Activated T-cell treated with anti-CD3 and anti-CD28 coated beads, Interleukin-2, amount 50 U/mL, for 48 hours (primary cell): ENCODE measurements at places on chromosomes 5 and 9.
A peak's percentile ranks its signal among the peaks of the same experiment; 100 is the strongest.

- no peak for DNase-seq
Observed at GRCh38 chr5:14257995-14258403, 114.9 kb downstream of the TRIO start.

- peak; percentile 69 for DNase-seq
Observed at GRCh38 chr9:2015581-2016407, 647 bp downstream of the SMARCA2 start.

DNA sequence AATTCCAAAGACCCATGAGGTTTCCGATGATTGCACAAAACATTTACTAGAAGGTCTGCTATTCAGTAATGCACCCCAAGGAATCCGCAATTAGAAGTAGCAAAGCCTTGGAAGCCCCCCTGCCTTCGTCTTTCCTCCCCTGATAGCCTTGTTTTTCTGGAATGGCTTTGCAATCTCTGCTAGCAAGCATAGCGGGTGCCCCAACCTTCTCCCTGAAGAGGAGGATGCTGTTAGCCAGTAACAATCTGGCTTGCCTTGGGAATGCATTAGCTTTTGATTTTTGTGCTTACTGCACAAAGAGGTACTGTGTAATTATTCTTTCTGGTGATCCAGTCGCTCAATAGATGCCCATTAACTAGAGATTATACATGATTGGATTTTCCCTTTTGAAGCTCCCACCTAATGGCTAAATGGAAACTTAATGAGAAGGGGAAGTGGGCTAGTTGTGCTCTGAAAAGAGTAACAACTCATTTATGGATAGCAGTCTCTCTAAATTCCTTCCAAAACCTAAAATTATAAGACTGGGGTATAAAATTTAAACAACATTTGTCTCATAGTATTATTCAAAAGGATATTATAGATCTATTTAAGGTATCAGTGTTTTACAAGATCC, 91.6 kb downstream of the FBXW11 start:
- no peak for DNase-seq

DNA sequence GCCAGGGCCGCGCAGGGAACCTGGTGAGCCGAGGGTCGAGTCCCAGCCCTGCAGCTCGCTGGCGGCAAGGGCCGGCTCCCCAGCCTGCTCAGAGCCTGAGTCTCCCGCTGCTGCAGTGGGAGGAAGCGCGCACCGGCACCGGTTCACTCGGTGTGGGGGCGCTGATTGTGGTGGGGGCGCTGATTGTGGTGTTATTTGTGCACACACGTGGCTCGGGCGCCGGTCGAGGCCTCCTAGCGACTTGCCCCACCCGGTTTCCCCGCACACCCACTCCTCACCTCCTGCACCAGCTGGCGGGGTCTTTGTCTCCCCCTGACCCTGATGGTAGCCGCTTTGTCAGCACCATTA, 266.7 kb downstream of the NSG2 start:
- DNase-seq = no peak

GRCh38 chr9:72292256-72292682, 72.7 kb downstream of the ZFAND5 start:
- no peak for DNase-seq

GRCh38 chr5:24854850-24855249, 210.1 kb upstream of the CDH10 start:
- DNase-seq = no peak
